ENCODE measurements at places on chromosomes 5 and 9. TPM values are rescaled to one million over a fixed set of nuclear protein-coding genes. Genes with fewer than 3 reads are reported as not detected.

The TTC33 gene
- 23.9 TPM for total RNA-seq

The PCDHA10 gene
- not detected for total RNA-seq

The NSA2 gene
- total RNA-seq = 156 TPM

The TMEM252 gene
- total RNA-seq = not detected

The PCDHB7 gene
- total RNA-seq = not detected

The GAPT gene
- total RNA-seq = not detected

The WDR31 gene
- 2.6 TPM for total RNA-seq

The IL33 gene
- total RNA-seq = not detected

The LPAR1 gene
- not detected for total RNA-seq

The MTRR gene
- total RNA-seq = 52.9 TPM

The RMRP gene
- 9,295 TPM for total RNA-seq

The AOPEP gene
- 7.8 TPM for total RNA-seq

The GLRA1 gene
- total RNA-seq = not detected

The CMBL gene
- total RNA-seq = 4.1 TPM

The GPR150 gene
- total RNA-seq = 0.44 TPM

The C5orf58 gene
- not detected for total RNA-seq

The MARCOL gene
- total RNA-seq = not detected

The OR2V2 gene
- total RNA-seq = not detected

The GIN1 gene
- total RNA-seq = 8.9 TPM
